ENCODE measurements at places on chromosomes 16 and 17. TPM values are rescaled to one million over a fixed set of nuclear protein-coding genes. Genes with fewer than 3 reads are reported as not detected.

SHCBP1 gene
- total RNA-seq, result 33.0 TPM

MEFV gene
- 0.23 TPM for total RNA-seq

CMTM2 gene
- 1.3 TPM for total RNA-seq

CCL5 gene
- 782 TPM for total RNA-seq

DNA sequence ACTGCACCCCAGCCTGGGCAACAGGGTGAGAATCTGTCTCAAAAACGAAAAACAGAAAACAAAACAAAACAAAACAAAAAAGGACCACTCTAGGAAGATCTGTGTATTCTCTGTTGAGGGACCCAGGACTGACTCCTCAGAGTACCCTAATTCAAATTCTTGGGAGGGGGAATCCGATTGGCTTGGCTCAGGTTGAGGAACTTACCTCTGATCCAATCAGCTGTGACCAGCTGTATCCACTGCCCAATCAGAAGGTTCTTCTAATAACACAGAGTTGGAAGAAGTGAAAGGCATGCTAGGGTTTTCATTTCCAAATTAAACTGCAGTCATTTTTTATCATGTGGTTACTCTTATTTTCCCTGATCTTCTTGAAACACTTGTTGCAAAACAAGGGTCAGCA lies 105.9 kb upstream of the CACNG3 start:
- H3K27ac ChIP-seq, result no peak overlapping the region
- no peak overlapping the region for H3K4me3 ChIP-seq
- H3K36me3 ChIP-seq, result peaks cover 37% of the 10 kb centered on the region
- H3K4me1 ChIP-seq, result peaks cover 29% of the 10 kb centered on the region
- DNase-seq, result no peak

DNA sequence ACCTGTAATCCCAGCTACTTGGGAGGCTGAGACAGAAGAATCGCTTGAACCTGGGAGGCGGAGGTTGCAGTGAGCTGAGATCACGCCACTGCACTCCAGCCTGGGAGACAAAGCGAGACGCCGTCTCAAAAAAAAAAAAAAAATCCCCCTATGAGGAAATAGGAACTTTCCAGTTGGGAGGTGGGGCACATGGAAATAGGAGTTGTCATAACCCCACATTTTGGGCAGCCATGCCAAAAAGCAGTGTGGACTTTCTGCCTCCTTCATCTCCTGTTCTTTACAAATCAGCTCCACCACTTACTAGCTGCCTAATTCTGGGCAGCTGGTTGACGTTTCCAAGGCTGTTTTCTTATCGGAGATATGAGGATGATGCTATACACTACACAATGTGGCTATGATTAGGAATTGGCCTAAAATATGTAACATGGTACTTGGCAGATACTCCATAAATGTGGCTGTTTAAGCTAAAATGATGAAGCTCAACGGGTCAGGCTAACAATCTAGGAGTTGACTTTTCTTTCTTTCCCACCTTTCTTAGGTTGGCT lies 21.5 kb upstream of the CCL5 start:
- peaks cover 18% of the 10 kb centered on the region for H3K36me3 ChIP-seq
- peak overlapping the region; percentile 56 for H3K4me3 ChIP-seq
- H3K27me3 ChIP-seq, result no peaks in the 10 kb centered on the region
- peak overlapping the region; percentile 89 for H3K27ac ChIP-seq
- DNase-seq, result no peak
- H3K4me1 ChIP-seq, result peaks cover 50% of the 10 kb centered on the region

GRCh38 chr17:78346605-78347250 lies 13.1 kb downstream of the SOCS3 start:
- H3K4me1 ChIP-seq, result peaks cover 40% of the 10 kb centered on the region
- no peak overlapping the region for H3K4me3 ChIP-seq
- H3K27me3 ChIP-seq, result peaks cover 14% of the 10 kb centered on the region
- no peak for DNase-seq
- peak overlapping the region; percentile 64 for H3K27ac ChIP-seq

GRCh38 chr16:64196444-64196843 lies 925.4 kb downstream of the CDH11 start:
- no peaks in the 10 kb centered on the region for H3K27me3 ChIP-seq
- no peak overlapping the region for H3K27ac ChIP-seq
- no peak for DNase-seq

DNA sequence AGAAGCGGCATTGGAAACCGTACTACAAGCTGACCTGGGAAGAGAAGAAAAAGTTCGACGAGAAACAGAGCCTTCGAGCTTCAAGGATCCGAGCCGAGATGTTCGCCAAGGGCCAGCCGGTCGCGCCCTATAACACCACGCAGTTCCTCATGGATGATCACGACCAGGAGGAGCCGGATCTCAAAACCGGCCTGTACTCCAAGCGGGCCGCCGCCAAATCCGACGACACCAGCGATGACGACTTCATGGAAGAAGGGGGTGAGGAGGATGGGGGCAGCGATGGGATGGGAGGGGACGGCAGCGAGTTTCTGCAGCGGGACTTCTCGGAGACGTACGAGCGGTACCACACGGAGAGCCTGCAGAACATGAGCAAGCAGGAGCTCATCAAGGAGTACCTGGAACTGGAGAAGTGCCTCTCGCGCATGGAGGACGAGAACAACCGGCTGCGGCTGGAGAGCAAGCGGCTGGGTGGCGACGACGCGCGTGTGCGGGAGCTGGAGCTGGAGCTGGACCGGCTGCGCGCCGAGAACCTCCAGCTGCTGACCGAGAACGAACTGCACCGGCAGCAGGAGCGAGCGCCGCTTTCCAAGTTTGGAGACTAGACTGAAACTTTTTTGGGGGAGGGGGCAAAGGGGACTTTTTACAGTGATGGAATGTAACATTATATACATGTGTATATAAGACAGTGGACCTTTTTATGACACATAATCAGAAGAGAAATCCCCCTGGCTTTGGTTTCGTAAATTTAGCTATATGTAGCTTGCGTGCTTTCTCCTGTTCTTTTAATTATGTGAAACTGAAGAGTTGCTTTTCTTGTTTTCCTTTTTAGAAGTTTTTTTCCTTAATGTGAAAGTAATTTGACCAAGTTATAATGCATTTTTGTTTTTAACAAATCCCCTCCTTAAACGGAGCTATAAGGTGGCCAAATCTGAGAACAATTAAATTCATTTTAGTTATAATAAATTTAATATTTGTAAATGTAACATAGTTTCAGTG lies 1.7 kb downstream of the HEXIM1 start:
- H3K27ac ChIP-seq, result peak overlapping the region; percentile 100
- DNase-seq, result peak; percentile 61
- H3K27me3 ChIP-seq, result no peaks in the 10 kb centered on the region
- H3K4me1 ChIP-seq, result peaks cover 26% of the 10 kb centered on the region
- H3K36me3 ChIP-seq, result peaks cover 8% of the 10 kb centered on the region
- peak overlapping the region; percentile 99 for H3K4me3 ChIP-seq

GRCh38 chr16:70678898-70679670 lies 6.8 kb downstream of the MTSS2 start:
- peak overlapping the region; percentile 9 for H3K4me3 ChIP-seq
- no peaks in the 10 kb centered on the region for H3K27me3 ChIP-seq
- peak overlapping the region; percentile 58 for H3K27ac ChIP-seq
- H3K4me1 ChIP-seq, result peaks cover 4% of the 10 kb centered on the region
- DNase-seq, result no peak

- no peaks in the 10 kb centered on the region for H3K27me3 ChIP-seq
- DNase-seq, result peak; percentile 45
- peak overlapping the region; percentile 74 for H3K27ac ChIP-seq
Measured at GRCh38 chr17:64441772-64442540, 7.0 kb upstream of the MILR1 start.

DNA sequence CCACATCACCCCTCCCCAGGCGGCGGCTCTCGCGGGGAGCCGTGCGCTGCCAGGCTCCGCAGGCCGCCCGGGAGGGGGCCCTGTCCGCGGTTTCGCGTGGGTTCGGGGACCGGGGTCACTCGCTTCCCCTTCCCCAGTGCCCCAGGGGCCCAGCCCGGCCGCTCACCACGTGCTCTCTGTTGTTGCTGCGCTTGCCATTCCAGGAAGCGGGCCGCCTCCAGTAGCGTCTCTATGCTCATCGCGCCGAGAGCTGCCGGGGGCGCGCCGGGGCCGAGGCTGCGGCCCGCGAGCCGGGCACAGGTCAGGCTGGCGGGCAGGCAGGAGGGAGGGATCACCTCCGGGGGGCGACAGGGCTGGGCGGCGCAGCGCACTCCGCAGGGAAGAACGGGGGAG lies 390 bp downstream of the MNT start:
- peak; percentile 77 for DNase-seq
- H3K4me1 ChIP-seq, result peaks cover 44% of the 10 kb centered on the region
- H3K36me3 ChIP-seq, result no peaks in the 10 kb centered on the region
- H3K4me3 ChIP-seq, result peak overlapping the region; percentile 93
- H3K27me3 ChIP-seq, result no peaks in the 10 kb centered on the region
- peak overlapping the region; percentile 100 for H3K27ac ChIP-seq

DNA sequence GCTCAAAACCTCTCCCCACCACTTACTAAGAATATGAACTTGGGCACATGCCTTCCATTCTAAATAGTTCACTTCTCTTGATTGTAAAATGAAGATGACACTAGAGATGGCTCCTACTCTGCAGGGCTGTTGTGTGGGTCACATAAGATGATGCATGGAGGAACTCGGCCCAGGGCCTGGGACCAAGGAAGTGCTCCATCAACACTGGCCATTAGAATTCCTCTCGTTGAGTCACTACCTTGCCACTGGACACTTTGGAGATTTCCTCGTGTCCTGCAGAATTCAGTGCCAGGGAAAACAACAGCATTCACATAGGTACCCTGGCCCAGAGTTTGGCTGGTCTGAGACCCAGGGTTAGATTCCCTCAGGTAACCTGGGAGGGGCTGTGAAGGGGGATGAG lies 18.6 kb downstream of the HNF1B start:
- no peak for DNase-seq
- H3K4me3 ChIP-seq, result no peak overlapping the region
- no peak overlapping the region for H3K27ac ChIP-seq
- H3K36me3 ChIP-seq, result no peaks in the 10 kb centered on the region
- peaks cover 4% of the 10 kb centered on the region for H3K4me1 ChIP-seq
- H3K27me3 ChIP-seq, result no peaks in the 10 kb centered on the region

DNA sequence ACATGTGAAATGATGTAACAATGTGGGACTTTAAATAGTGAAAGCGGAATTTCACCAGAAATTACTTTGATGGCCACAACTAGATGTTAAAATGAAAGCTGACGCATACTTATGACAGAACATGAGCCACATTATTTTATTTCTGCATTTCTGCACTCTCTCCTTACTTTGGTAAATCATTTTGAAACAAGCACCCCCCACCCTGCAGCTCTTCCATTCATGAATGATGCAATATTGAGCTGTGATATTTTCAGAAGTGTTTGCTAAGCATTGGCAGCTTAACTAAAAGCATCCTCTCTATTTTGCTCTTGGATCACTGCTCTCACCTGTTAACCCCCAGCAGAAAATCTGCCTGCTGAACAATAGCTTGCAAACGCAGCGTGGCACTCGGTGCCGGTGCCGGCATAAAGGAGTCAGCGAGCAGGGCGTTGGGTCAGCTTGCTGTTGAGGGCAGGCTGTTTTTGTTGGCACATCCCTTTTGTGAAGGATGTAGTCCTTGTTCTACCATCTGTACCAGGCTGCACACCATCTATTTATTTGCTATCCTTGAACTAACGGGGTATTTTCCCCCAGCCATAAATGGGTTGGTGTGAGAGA lies 30.8 kb upstream of the CBLN1 start:
- H3K4me1 ChIP-seq, result no peaks in the 10 kb centered on the region
- no peak overlapping the region for H3K27ac ChIP-seq
- no peak for DNase-seq
- no peak overlapping the region for H3K4me3 ChIP-seq
- H3K36me3 ChIP-seq, result no peaks in the 10 kb centered on the region

DNA sequence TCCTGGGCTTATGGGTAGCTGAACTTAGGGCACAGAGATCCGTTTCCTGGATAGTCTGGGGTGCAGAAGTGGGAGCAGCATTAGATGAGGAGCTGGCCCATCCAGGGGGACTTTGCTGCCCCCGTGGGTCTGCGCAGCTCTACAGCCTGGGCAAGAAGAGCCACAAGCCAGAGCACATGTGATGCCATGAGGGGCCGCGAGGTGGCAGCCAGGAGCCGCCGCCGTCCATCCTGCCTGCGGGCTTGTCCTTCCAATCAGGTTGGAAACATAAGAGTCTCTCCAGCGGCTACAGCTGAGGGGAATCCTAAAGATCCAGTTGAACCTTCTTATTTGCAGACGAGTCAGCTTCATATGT lies 21.9 kb downstream of the C1QTNF1 start:
- H3K27ac ChIP-seq, result no peak overlapping the region
- H3K27me3 ChIP-seq, result no peaks in the 10 kb centered on the region
- H3K4me3 ChIP-seq, result no peak overlapping the region

DNA sequence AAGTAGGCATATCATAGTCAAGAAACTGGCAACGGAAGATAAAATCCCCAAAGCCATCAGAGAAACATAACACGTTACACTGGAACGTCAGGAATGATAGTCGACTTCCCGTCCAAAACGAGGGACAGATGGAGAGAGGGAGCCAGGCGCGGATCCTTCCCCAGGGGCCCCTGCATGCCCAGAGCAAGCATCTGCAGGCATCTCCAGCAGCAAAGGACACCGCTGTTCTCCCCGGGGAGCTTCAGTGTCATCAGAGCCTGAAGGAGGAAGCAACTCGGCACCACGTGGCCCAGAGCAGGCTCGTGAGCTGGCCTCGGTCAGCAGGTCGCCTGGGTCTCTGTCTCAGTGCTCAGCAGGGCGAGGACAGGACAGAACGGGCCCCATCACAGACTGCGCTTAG lies 50.1 kb downstream of the LMF1 start:
- no peaks in the 10 kb centered on the region for H3K4me1 ChIP-seq
- no peak for DNase-seq
- no peak overlapping the region for H3K4me3 ChIP-seq
- H3K27me3 ChIP-seq, result no peaks in the 10 kb centered on the region

DNA sequence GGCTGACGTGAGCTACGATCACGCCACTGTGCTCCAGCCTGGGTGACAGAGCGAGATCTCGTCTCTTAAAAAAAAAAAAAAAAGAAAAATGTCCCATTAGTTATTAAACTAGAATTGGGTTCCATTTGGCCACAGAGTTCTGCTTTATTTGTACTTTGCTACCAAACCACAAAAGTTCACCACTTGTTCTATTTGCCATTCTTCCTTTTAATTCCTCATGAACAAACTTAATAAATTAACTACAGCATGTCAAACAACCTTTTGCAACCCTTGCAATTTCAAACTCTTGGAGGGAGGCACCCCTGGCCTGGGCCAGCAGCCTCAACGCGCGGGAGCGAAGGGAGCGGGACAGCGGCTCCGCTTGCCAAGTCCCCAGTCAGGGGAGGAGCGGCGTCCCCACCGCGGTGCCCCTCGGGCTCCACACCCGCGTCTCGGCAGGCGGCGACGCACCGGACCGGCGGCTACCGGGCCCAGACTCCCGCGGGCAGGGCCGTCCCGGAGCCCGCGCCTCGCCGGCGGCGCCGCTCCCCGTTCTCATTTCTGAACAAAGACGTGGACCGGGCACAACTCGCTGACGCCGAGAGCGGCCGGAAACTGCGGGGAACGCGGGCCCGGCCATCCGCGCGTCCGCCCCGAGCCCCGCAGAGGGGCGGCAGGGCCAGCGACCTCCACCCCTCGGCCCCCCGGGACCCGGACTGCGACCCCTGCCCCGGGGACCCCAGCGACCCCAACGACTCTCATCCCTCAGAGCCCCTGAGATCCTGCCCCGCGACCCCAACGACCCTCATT lies 775 bp downstream of the CYTH1 start:
- H3K27ac ChIP-seq, result peak overlapping the region; percentile 99
- no peaks in the 10 kb centered on the region for H3K27me3 ChIP-seq
- H3K36me3 ChIP-seq, result peaks cover 6% of the 10 kb centered on the region
- H3K4me1 ChIP-seq, result peaks cover 47% of the 10 kb centered on the region

GRCh38 chr16:86477642-86478041 lies 32.7 kb upstream of the FOXF1 start:
- peaks cover 14% of the 10 kb centered on the region for H3K27me3 ChIP-seq
- H3K4me3 ChIP-seq, result no peak overlapping the region
- H3K36me3 ChIP-seq, result no peaks in the 10 kb centered on the region

All from activated naive CD8-positive, alpha-beta T cell treated with anti-CD3 and anti-CD28 coated beads, Interleukin-2, amount 10 ng/mL, durations not matched to agents 7 days and 5 days (primary cell).